ENCODE measurements at places on chromosomes 5 and 9.

GRCh38 chr9:109238655-109239054, 71.6 kb upstream of the FRRS1L start:
- no peak for DNase-seq

- DNase-seq: no peak
These were observed 82.1 kb downstream of the AMBP start for GRCh38 chr9:113995963-113996362.

DNA sequence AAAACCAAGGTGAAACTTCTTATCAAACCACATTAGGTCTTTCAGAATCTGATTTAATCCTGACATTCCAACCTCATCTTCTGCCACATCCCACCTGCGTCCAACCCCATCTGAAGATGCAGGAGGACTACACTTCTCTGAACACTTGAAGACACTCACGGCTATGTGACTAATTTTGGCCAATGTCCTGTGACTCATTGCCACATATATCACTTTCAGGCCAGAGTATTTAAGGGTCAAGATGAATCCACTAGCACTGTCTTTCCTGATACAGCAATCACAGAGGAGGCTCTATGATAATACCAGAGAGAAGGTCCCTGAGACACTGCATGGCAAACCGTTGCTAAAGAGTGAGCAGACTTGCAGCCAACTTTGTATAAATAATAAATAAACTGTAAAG, 323.4 kb downstream of the NR2F1-AS1 start:
- DNase-seq: no peak

GRCh38 chr9:111715471-111715870, 54.1 kb downstream of the GNG10 start:
- no peak for DNase-seq

GRCh38 chr9:112743216-112743836, 7.2 kb upstream of the SNX30 start:
- no peak for DNase-seq

- DNase-seq: no peak
These were observed 64.2 kb downstream of the DCP2 start for GRCh38 chr5:113040672-113041260.

GRCh38 chr5:151186538-151186937, 29.0 kb upstream of the ANXA6 start:
- DNase-seq: no peak

DNA sequence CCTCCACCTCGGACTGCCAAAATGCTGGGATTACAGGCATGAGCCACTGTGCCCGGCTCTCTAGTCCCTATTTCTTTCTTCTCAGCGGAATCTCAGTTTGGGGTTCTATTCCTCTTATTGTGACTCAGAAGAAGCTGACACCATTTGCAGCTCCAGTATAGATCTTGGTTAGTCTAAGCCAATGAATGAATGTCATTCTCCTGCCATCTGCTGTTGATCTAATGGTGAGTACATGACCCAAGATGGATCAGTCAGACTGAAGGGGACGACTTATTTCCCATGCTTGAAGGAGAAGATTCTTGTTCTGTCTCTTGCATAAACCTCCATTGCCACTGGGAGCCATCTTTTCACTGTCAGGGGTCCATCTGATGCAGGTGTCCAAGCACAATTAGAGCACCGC, 76.0 kb upstream of the KLF9 start:
- DNase-seq: no peak

- no peak for DNase-seq
These were observed 13.5 kb upstream of the TUSC1 start for GRCh38 chr9:25691786-25692185.
